ENCODE measurements at places on chromosomes 7 and 10.

GRCh38 chr7:22001345-22002004 is 55.8 kb upstream of the CDCA7L start:
- DNase-seq, result no peak

DNA sequence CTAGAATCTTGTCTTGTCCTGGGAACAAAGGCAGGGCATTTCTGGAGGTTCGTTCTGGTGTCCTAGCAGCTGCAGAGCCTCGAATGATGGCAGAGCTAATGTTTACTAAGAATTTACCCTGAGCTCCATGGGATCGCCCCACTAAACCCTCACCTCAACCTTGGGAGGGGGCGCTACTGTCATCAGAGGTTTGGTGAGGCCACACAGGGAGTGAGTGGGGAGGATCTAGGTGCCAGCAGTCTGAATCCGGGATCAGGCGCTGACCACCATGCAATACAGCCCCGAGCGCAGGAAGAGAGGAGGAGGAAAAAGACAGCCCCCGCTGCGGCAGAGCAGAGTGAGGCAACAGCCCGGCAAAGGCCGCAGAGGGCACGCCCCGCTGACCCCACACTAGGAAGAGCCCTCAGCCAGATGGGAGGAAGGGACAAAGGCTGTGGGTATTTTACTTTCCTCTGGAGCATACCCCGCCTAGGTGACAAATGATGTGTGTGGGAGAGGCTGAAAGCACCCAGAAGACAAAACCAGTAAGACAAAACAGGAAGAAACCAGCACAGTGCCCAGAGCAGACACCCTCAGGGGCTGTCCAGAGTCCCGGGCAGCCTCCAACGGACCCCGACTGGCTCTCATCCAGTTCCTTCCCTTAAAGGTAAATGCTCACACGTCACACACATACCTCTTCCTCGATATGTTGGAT is 103.5 kb downstream of the FAM53B start:
- DNase-seq, result no peak

- DNase-seq, result no peak
Measured at GRCh38 chr10:75111907-75112679, 637 bp downstream of the SAMD8 start.

GRCh38 chr7:132066761-132067171 is 509.5 kb downstream of the PLXNA4 start:
- no peak for DNase-seq

DNA sequence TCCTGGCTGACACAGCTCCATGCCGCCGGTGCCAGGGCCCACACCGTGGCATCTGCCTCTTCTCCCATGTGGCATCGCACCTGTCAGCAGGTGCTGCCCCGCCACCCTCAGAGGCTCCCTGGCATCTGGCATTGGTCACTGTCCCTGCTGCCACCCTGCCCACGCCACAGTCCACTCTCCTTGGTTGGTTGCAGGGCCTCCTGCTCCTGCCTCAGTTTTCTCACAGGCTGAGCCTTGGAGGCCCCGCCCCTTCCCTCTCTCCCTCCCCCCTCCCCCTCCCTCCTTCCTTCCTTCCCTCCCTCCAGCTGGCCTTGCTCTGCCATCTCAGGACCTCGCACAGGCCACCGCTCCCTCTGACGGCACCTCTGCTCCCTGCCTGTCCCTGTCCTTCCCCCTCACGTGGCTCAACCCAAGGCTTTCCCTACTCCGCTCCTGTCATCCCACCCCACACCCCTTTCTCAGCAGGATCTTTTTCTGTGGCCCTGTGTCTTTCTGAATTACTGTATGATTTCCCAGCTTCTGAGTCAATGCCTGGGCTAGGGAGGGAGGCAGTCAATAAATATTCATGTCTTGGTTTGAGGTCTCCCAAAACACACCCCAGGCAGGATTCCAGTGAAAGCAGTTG is 87.4 kb downstream of the INPP5A start:
- no peak for DNase-seq

DNA sequence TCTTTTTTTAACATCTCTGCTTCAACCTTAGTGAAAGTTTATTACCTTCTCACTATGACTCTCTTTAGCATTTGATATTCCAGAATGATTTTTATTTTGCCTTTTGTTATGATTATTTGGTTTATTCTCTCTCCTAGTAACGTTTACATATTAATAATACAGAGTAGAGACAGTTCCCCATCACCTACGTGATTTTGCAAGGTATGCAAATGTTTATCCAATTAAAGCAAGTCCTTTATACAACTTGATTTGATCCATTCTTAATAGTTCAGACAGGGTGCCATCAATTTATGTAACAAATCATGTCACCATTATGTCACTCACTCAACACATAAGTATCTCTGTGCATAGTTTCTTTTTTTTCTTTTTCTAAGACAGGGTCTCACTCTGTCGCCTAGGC is 26.2 kb downstream of the ECD start:
- DNase-seq, result no peak

- DNase-seq, result no peak
Measured at GRCh38 chr7:25333296-25333928, 105.1 kb upstream of the NPVF start.

All from NCI-H187 (cell line).